Kidney (tissue), 22 donors: ENCODE measurements at places on chromosomes 1 and 21. TPM values are rescaled to one million over a fixed set of nuclear protein-coding genes. Genes with fewer than 3 reads are reported as not detected.

GRCh38 chr1:229251185-229251584 is 19.7 kb upstream of the RAB4A start:
- no peak for DNase-seq

DNA sequence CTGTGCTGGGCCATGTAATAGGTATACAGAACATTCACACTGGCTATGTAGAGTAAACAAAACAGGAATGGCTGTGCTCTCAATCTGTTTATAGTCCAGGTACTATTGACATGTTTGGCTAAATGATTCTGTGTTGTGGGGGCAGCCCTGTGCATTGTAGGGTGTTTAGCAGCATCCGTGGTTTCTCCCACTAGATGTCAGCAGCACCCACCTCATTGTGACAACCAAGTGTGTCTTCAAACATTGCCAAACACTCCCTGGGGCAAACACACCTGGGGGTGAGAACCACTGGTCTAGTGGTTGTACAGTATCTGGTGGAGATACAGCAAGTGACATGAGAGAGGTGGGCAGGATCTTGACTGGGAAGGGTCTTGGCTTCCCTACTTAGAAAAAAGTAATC is 80.4 kb upstream of the SPATA6 start:
- no peak for DNase-seq

DNA sequence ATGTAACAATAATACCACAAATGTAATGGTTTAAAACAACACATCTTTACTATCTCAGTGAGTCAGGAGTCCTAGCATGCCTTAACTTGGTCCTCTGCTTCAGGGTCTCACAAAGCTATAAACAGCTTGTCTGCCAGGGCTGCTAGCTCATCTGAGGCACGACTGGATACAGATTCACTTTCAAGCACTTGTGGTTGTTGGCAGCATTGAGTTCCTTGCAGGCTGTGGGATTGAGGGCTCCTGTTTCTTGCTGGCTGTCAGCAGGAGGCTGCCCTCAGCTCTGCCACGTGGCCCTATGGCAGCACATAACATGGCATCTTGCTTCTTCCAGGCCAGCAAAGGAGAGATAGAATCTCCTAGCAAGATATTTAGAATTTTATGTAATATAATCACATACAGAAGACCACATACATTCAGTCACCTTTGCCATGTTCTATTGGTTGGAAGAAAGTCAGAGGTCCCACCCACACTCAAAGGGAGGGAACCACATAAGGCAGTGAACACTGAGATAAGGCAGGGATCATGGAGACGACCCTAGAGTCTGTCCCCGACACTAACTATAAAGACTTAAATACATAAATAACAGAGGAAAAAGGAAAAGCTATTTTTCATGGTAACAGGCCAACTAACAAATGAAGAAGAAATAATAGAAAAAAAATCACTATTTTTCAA is 18.9 kb upstream of the IPP start:
- DNase-seq = peak; percentile 18

Gene RUNX1
- 1.3 TPM for polyA plus RNA-seq

DNA sequence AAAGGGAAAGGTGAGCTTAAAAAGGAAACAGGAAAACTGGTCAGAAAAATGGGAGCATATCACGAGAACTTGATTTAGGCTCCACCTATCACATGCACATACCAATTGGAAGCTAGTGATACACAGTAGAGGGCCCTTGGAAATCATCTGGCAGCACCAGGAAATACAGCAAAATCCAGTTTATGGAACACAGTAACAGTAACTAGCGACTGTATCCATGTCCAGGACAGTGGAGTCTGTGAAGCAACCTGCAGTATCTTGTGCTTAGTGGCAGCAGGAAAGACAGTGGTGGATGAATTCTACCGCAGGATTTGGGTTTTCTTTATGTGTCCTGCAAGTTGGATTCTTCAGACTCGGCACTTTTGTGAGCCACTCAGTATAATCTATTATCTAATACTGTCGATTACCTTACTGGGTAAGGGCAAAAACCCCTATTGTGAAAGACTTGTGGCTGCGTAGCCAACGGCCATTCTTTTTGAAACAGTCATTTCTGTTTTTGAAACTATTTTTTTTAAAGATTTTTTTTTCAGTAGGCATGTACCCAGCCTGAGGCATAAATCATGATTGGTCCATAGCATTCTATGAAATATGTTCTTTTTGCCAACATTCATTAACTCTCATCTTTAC is 1.6 kb upstream of the KDM4A start:
- no peak for DNase-seq

DNA sequence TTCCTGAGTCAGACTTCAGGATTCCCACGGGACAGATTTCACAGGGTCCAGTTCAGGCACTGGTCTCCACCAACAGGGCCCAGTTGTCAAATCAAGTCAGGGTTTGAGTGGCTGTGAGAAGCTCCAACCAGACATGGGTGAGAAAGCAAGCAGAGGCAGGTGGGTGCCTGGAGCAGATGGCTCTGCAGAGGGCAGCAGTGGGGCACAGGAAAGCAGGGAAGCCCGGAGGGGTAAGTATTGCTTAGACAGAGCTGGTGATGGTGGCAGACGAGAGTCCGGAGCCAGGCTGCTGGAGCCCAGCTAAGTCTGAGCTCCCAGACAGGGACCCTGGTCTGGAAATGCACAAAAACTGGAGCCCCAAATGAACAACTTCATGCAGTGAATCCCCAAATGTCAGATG is 40.4 kb downstream of the RIMS3 start:
- DNase-seq = peak; percentile 5

Gene FGR
- polyA plus RNA-seq = 2.5 TPM

GRCh38 chr1:158496374-158496773 is 24.4 kb downstream of the OR10R2 start:
- DNase-seq = peak; percentile 12

- DNase-seq = peak; percentile 46
Measured at GRCh38 chr1:14682941-14683621, 84.6 kb downstream of the KAZN start.

DNA sequence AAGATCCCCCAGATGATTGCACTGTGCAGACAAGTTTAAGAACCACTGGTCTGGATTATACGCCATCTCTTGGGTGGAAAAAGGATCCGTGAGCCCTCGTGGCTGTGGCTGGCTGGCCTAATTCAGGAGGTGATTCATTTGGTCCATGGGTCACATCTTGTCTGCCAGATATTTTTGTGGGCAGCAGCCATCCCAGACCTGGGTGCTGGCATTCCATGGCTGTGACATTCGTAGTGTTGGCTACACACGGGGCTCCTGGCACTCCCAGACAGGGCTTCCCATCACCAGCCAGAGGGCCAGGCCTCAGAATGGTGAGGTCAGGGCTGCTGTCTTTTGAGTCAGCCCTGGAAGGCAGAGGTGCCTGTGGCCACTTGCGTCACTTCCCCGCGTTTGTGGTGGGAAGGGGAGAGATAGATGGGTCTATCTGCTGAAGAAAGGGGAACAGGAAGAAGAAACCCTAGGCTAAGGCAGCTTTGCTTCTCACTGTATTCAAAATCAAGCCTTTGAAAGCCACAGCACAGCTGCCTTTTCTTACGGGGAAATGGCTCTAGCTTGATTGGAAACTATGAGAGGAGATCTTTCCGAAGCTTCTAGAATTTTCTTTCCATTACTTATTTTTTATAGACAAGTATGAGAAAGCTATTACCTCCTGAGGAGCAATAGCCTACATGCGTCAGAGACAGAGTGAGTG is 32.4 kb downstream of the EIF2D start:
- no peak for DNase-seq

Gene LEFTY2
- 0.28 TPM for polyA plus RNA-seq

Gene PPIAL4G
- polyA plus RNA-seq = not detected

GRCh38 chr1:75310067-75310466 is 175.9 kb downstream of the LHX8 start:
- no peak for DNase-seq

GRCh38 chr1:102772831-102773230 is 335.5 kb downstream of the COL11A1 start:
- no peak for DNase-seq
